Breast epithelium (tissue), 4 donors: ENCODE measurements at places on chromosomes 5 and 9. TPM values are rescaled to one million over a fixed set of nuclear protein-coding genes. Genes with fewer than 3 reads are reported as not detected.
A peak's percentile ranks its signal among the peaks of the same experiment; 100 is the strongest.

Gene LTC4S
- total RNA-seq, result 8.8 TPM

Gene ESM1
- total RNA-seq, result not detected

- peak overlapping the region; percentile 81 for H3K27ac ChIP-seq
- H3K4me1 ChIP-seq, result peaks cover 24% of the 10 kb centered on the region
- H3K27me3 ChIP-seq, result no peaks in the 10 kb centered on the region
- no peak for DNase-seq
- peak overlapping the region; percentile 3 for H3K4me3 ChIP-seq
Observed at GRCh38 chr5:177307544-177308363, 3.9 kb downstream of the MXD3 start.

DNA sequence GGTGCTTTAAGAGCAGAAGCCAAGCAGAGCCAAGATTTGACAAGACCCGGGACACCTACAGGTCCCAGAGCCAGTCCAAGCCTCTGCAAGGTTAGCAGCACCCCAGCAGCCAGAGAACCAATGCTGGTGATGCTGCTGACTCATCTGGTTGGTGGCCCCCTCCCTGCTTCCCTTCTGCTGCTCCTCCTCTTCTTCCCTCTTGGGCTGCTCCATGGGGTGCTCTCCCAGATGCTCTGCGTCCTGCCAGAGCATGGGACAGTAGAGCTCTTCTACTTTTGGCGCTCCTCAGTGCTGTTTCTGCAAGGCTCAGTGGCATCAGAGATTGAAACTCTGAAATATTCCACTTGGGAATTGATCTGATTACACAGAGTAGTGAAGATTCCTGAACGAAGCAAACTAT lies 76.1 kb upstream of the SAP30L start:
- H3K36me3 ChIP-seq, result no peaks in the 10 kb centered on the region
- DNase-seq, result no peak
- no peaks in the 10 kb centered on the region for H3K27me3 ChIP-seq
- H3K27ac ChIP-seq, result no peak overlapping the region

GRCh38 chr5:9331372-9331771 lies 214.5 kb downstream of the SEMA5A start:
- no peak overlapping the region for H3K4me3 ChIP-seq
- no peaks in the 10 kb centered on the region for H3K4me1 ChIP-seq
- no peaks in the 10 kb centered on the region for H3K36me3 ChIP-seq
- no peak for DNase-seq

GRCh38 chr5:172939071-172939470 lies 20.2 kb upstream of the RPL26L1 start:
- H3K4me1 ChIP-seq, result no peaks in the 10 kb centered on the region
- no peak for DNase-seq
- no peak overlapping the region for H3K4me3 ChIP-seq
